ENCODE measurements at places on chromosomes 2 and 18. TPM values are rescaled to one million over a fixed set of nuclear protein-coding genes. Genes with fewer than 3 reads are reported as not detected.

Gene UGT1A8
- not detected for total RNA-seq

Gene TRIM43
- total RNA-seq: not detected

DNA sequence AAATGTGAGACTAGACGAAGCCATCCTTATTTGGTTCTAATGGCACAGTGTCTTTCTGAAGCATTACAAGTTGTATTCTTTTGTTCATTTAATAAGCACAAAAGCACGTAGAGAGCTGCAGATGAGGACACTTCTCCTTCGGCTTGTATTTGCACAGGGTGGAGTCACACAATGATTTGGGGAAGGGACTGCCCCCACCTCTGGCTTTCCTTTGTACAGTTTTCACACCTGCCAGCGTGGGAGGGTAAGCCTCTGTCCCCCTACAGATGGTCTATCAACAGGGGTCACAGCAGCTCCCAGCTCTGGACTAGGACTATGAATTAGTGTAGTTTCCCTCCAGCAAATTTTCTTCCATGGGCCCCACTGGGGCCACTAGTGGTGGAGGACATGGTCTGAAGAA lies 108.2 kb upstream of the KLHL14 start:
- no peak for DNase-seq

GRCh38 chr18:47403317-47403716 lies 151.9 kb upstream of the SKOR2 start:
- no peak for DNase-seq

DNA sequence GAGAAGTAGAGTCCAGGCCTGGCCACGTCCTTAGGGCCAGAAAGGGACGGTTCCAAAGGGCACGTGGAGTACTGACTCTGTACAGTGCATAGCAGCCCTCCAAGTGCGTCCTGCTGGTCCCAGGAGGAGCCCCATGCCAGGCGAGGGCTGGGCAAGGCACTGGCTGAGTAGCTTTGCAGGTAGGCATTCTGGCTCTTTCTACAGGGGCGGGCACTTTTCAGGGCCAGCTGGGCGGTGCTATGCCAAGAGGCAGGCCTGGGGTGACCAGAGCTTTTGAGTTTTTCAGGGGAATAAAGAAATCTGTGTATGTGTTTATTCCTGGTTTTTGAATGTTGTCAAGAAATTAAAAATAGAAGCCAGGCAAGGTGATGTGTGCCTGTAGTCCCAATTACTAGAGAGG lies 15.4 kb upstream of the GLI2 start:
- no peak for DNase-seq

DNA sequence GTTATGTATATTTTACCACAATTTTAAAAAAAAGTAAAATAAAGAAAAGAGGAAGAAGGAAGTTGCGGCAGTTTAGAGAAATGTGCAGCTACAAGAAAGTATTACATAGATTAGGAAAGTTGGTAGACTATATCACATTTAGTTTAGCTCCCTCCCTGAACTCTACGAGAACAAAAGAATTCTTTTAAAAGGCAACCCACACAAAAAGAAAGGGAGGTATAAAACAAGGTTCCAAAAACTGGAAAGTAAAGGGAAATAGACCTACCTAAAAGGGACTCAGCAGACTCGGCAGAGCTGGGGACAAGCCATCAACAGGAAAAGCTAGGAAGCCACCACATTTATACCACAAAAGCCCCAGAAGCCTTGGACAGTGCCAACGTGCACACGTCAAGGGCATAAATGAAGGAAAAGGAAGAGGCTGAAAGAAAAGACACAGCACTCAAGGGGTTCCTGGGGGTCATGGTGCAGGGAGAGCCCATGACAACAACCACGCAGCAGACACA lies 9.1 kb downstream of the TMEM127 start:
- DNase-seq: no peak

Measured in epithelial cell of proximal tubule (primary cell).